ENCODE measurements at places on chromosomes 1 and 21.
A peak's percentile ranks its signal among the peaks of the same experiment; 100 is the strongest.

- no peak for DNase-seq
Measured at GRCh38 chr1:37167479-37167878, 133.2 kb upstream of the GRIK3 start.

DNA sequence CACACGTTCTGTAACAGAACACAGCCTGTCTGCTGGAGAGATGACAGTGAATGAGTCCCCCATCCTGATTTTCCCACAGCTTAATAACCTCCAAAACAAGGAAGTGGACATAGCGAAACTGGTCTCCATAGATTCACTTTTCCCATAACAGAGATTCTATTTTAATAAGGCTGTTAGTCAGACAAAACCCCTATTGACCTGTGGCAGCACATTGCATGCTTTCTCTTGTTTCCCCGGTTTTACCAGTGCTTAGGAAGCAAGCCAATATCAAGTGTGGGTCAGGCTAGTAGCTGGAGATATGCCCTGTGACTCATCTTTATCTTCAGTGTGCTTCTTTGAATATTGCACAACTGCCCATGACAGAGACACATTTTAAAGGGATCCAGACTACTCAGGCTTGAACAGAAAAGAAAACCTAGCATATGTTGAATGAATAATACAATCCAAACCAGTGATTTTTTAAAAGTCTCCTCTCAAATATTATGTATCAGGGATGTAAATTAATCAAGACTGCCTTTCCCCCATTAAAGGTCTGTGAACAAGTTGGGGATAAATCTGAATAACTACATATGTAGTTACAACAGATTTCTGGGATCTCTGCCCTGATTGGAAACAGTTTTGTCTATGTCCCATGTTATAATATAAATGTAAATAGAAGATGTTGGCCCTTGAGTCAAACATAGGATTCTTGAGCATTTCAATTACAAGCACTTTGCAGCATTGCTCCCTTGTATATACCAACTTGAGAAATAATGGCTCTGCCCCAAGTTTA is 11.9 kb upstream of the CLDN8 start:
- DNase-seq, result no peak

DNA sequence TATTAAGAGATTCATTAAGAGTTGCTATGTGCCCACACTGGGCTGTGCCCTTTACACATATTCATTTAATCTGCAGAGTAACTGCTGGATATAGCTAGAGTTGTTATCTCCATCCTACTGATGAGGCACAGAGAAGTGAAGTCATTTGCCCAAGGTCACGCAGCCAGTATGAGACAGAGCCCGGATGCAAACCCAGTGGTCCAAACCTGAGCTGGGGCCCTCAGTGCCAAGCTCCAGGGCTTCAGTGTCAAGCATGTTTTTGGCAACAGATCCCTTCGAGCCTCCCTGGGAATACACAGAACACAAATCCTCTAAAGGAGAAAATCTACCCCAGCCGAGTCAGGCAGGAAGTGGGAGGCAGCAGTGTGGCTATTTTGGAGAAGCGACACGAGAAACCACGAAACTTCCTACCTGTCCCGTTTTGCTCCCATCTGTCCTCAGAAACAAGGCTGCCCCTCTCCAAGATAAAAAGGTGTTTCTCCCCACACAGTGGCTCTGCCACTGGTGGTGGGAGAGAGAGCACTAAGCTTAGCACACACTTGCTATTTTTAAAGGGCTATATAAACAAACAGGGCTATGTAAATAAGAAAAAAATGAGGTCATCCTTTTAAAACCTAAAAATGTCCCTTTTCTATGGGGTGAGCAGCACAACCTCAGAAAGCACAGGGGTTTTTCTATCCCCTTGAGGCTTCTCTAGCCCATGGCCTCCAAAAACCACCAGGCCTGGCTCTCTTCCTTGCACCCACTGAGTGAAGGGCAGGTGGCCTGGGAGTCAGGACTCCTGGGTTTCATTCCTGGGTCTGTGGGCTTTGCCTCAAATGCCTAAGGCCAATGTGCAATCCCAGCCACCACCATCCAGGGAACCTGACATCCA is 138.6 kb upstream of the EDN2 start:
- no peak for DNase-seq

- peak; percentile 77 for DNase-seq
Measured at GRCh38 chr1:234408757-234409156, 35.5 kb downstream of the COA6 start.

GRCh38 chr1:155064832-155065429 is 1.4 kb downstream of the EFNA4 start:
- no peak for DNase-seq
